H1 (cell line): ENCODE measurements at places on chromosomes 13 and 19. TPM values are rescaled to one million over a fixed set of nuclear protein-coding genes. Genes with fewer than 3 reads are reported as not detected.

DNA sequence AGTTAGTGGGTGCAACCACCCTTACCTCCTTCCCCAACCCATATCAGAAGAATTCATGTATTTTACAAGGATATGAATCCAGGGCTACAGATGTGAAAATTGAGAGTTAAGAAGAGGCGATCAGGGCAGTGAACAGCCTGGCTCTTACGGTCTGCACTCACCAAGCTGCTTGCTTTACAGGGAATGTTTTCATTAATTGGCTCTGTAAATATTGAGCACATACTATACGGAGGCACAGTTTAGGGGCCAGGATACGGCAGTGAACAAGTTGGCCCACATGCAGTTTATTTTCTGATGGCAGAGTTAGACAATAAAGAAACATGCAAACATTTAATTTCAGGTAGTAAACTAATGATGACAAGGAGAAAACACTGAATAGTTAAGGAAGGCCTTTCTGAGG is 6.4 kb downstream of the POLR1D start:
- no peak for DNase-seq

DNA sequence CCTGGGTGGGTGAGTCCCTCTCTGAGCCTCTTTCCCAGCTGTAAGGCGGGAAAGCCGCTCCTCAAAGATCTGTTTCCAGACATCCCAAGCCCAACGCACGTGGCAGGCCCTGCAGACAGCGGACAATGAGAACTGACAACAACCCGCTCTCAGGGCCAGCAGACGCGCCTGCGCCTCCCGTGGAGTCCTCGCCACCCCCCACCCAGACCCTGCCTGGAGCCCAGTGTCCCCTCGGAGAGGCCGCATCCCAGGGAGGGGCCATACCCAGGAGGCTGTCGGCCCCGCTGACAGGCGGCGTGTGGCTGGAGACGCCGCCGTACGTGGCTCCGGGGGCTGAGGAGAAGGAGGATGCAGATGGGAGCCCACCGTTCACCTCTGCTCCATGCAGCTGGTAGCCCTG is 16.3 kb upstream of the UQCR11 start:
- DNase-seq: no peak

DNA sequence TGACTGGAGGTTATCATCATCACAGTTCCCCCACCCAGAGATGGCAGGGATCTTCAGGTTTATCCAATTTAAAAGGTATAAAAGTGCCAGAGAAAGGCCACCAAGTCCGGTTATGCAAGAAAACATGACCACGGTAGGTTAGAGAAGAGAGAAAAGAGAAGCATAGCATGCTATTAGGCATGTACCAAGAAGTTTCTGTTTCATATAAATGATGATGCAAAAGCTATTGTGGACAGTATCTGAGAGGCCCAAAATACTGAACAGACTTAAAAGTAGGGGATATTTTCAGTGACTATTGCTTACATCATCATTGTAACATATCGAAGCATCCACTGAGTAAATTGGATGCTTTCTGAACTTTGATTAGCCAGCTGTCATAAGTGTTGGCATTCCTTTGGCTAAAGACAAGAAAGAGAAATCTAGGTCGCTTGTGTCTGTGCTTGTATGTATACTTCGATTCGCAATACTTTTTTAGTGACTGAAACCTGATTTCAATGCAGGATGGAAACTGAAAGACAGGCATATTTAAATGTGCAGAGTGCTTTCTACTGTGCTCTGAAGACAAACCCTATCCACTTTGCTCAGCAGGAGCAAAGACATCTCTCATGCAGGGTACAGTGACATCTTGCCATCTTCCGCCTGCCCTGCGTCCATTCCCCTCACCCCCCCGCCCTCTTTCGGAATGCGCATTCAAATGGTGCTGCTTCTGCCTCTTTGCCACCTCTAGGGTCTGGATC is 180.3 kb downstream of the SHISA2 start:
- no peak for DNase-seq

- no peak for DNase-seq
Measured at GRCh38 chr19:56942756-56943155, 102.2 kb upstream of the PEG3 start.

- DNase-seq: no peak
Measured at GRCh38 chr19:39949026-39949747, 14.8 kb upstream of the FCGBP start.

DNA sequence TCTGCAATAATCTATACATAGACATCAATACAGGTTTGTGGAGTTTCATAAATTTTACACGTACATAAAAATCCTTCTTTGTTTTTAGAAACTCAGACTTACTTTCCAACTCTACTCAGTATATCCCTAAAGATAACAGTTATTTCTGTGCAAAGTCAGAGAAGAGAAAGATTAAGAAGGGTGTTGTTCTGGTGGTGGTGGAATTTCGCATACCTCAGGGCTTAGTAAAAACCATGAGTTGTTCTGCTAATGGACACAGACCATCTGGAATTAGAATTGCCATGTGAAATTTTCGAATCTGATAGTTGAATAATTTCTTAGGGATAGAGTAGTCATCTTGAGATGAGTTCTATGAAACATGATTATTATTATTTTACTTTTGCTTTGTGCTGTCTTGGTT is 102.7 kb downstream of the ZAR1L start:
- DNase-seq: no peak

DNA sequence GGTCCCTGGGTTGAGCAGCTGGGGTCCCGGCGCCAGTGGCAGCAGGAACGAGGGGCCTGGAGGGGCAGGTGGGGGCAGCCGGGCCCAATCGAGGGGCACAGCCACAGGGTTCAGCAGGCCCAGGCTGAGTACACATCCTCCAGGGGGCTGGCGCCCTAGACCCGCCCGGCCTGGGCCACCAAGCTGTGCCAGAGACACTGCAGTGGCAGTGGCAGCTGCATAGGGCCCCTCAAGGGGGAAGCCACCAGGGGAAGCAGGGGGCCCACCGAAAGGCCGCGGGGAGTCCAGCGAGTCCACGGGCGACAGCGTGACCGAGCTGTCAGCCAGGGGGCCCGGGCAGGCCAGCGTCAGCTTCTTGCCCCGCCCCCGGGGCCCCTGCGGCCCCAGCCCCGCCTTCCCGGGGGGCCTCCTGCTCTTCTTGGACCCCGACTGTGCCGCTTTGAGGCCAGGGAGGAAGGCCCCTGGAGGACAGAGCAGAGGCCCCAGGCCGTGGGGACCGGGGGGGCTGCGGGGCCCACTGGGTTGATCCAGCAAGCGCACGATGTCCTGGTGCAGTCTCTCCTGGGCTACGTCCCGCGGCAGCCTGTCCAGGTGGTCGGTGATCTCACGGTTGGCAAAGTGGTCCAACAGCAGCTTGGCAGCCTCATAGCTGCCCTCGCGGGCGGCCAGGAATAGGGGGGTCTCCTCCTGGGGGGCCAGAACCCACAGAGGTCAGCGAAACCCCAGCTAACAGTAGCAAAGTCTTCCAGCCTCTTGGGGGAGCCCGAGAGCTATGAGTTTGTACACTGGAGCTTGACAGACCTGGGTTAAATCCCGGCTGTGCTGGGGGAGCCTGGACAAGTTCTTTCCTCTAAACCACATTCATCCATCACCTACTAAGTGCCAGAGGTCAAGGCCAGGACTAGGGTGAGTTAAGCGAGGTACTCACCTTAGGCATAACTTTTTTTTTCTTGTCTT is 39.5 kb downstream of the NOTCH3 start:
- DNase-seq: no peak

The IL11 gene
- 1.7 and 2.7 TPM in 2 replicates for polyA plus RNA-seq

The PCDH20 gene
- polyA plus RNA-seq: 0.52 and 0.65 TPM in 2 replicates

The CD22 gene
- polyA plus RNA-seq: 0.06 and 0.42 TPM in 2 replicates

The IGFLR1 gene
- 28.9 and 40.3 TPM in 2 replicates for polyA plus RNA-seq

The ITPKC gene
- polyA plus RNA-seq: 5.2 and 7.8 TPM in 2 replicates
